ENCODE measurements at places on chromosomes 1 and 21.

DNA sequence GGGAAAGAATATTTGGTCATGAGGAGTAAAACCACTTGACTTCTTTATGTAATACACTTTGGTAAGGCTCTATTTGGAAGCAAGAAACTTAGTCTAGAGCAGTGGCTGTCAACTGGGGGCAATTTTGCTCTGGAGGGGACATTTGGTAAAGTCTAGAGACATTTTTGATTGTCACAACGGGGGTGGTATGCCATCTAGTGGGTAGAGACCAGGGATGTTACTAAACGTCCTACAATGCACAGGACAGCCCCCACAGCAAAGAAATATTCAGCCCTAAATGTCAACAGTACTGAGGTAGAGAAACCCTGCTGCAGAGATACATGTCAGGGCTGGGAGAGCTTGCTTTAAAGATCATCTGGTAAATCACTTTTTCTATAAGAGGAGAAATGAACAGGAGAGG, 13.5 kb downstream of the FUCA1 start:
- DNase-seq = no peak

DNA sequence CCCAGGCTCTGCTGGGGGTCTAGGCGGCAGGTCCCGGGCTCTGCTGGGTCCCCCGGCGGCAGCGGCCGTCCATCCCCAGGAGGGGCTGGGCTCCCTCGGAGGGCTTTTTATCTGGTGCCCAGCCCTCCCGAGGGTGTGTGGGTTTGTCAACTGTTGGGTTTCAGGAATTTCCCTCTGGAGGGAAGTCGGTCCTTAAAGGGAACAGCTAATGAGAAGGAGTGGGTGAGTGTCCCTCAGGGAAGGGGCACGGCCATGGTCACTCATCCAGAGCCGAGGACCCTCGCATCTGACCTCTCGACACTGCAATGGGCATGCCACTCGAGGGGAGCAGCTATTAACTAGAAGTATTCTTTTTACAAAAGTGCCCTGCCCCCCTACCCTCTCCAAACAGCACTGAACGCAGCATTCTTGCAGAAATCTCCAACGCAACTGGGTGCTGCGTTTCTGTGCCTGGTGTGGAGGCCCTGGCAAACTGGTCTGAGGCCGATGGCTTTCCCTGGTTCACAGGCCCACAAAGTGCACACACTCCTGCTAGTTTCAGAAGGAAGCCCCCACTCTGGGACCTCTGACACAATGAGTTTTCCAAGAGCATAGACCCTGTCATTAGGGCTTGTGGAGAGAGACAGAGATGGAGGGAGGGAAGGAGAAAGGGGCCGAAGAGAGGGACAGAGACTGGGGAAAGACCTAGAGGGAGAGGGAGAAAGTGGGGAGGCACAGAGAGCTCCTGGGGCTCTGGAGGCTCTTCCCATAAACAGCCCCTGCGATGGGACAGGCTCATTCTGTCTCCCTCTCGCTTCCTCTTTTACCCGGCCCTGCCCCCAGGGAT, 1.0 kb upstream of the TSPEAR start:
- DNase-seq = no peak

DNA sequence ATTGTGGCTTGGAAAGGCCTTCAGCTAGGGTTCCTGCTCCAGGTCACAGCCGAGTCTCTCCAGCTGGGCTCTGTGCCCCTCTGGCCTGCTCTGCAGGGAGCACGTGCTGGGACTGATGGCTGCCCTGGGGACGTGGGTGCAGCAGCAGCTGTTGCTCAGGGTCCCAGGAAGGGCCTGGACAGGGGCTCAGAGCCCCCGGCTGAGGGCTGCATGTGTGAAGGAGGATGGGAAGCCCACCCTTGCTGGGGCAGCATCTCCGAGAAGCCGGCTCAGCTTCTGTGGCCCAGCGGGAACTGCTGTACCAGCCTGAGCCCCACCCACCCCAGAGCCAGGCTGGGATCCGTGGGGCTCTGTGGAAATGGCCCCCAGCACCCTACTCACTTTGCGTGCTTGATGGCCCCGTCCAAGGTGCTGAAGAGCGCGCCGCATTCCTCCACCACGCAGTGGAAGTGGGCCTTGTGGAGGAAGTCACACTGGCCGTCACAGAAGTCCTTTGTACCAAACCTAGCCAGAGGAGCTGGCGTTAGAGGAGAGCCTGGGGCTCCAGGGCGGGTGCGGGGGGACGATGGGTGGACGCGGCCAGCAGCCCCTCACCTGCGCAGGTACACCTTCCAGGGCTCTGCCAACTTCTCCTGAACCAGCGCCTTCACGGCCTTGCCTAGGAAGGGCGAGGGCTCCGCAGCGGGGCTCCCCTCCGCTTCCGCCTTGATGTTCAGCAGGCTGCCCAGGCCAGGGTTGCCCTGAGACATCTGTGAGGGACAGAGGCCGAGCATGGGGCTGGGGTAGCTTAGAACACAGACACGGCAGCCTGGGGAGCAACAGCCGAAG, 147.5 kb downstream of the CASZ1 start:
- DNase-seq = no peak

DNA sequence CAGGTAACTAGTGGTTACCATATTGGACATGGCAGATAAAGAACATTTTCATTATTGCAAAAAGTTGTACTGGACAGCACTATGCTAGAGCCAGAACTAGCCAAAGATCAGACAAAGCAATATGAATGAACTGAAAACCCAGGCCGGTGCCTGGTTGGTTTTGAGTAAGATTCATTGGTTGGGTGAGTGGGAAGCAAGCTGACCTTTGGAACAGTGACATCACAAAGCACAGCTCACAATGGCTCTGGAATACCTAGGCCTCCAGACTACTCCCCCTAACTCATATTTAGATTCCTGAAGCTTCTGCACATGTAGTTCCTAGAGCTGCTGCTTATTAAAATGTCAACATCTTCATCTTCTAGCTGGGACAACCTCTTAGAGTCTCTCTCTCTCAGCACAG, at the start of gene TMCO2:
Gene TMCO2 (plus strand): TSS at position 283 of the 400 bp plus-strand sequence. CDS start 57 bp downstream, at position 340.
- no peak for DNase-seq

DNA sequence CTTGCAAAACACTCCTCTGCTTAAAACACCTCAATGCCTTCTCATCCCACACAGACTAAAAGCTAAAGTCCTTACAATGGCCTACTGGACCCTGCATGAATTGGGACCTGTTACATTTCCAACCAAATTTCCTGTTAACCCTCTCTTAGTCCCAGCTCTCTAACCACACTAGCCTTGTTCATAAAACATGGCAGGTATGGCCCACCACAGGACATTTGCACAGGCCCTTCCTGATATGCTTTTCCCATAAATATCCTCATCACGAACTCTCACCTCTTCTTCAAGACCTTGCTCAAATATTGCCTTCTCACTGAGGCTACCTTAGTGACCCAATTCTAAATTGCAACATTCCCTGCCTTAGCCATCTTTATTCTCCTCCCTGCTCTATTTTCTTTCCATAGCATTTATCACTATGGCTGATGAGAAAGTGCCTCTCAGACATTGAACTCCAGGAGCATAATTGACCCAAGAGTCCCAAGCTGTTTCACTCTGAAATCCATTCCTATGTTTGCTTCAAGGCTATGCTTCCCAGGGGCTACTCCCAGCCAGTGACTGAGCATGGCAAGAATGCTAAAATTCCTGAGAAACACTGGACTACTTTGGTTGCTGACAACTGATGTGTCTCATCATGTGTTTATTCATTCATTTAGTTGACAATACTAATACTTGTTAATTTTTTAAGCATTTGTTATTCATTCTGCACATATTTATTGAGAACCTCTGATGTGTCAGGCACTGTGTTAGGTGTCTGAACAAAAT, 2.7 kb upstream of the PALMD start:
- DNase-seq = peak; percentile 24

DNA sequence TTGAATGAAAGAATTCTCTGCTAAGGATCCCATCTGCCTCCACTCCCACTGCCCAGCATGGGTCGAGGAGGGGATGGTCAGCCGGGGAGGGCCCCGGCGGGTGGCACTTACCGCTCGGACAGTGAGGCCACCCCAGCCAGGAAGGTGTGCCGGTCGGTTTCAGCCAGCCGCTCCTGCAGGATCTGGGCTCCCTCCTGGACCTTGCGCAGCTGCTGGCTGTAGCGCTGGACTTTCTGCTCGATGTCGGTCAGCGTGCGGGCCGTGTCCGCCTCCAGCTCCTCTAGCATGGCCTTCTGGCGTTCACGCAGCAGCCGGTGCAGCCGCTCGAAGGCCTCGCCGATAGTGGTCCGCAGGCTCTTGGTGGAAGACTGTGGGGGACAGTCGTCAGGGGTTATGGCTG, 22.3 kb downstream of the TRIM62 start:
- no peak for DNase-seq

DNA sequence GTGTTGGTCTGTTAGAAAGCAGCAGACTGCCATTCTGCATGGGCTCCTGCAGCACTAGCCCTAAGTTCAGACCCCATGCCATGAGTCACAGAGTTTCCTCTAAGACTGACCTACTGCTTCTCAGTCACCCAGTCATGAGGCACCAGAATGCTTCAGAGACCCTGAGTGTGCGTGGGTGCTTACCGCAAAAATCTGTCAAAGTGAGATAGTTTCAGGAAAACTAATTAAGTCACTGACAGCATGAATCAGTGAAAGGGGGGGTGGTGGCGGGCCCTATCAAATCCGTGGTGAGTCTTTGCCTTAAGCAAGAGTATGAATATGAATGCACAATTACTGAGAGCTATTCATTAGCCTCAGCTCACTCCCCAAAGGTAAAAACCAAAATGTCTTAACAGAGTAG, 98.1 kb downstream of the KCTD3 start:
- DNase-seq = no peak

DNA sequence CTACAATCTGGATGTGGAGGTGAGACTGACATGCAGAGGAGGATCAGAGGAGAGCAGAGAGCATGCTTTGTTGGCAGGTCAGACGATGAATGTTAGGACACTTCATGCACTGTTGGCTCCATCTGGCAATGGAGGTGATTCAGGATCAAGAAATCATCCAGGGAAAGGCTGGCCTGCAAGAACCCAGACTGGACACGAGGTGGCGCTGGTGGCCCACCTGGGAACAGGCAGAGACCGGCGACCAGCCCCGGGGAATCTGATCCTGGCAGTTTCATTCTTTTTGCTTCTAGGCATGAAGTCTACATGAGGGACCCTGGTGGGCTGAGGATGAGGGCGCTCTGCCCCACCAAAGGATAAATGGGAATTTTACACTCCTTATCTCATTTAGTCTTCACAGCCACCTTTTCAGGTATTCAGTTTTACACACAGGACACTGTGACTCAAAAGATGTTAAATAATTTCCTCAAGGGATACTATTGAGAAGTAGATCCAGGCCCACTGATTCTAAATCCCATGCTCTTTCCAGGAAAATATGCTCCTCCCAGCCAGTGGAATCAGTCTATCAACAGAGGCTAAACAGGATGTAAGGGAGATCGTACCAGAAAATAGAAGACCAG, 26.2 kb upstream of the SCMH1 start:
- peak; percentile 89 for DNase-seq

DNA sequence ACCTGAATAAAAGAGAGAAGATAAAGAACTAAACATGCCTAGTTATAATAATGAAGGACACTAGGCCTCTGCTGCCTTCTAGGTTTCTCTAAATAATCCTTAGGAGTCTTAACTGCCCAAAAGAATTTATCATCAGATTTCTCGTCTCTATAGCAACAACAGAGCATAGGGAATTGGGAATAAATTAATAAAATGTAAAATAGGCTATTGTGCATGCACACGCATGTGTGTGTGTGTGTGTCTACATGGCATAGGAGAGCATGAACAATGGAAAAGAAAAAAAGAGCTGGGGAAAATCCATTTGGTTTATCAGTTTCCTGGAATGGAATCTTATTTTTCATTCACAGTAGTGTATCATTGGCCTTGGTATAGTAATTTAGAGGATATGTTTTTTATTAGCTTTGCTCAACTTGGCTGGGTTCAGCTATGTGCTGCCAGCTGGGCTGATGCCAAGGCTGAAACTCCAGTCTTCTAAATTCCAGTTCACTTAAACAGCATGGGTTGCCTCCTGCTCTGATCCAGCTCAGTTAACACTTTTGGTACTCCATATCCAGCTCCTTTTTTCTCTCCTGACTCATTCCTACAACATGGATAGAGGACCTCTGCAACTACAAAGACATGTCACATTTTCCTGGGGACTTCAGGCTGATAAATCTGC, 80.6 kb upstream of the SLFNL1 start:
- peak; percentile 67 for DNase-seq

- peak; percentile 35 for DNase-seq
These were observed 1.9 kb downstream of the SORT1 start for GRCh38 chr1:109395602-109396512.

- no peak for DNase-seq
These were observed 108.4 kb downstream of the FNBP1L start for GRCh38 chr1:93556291-93556690.

DNA sequence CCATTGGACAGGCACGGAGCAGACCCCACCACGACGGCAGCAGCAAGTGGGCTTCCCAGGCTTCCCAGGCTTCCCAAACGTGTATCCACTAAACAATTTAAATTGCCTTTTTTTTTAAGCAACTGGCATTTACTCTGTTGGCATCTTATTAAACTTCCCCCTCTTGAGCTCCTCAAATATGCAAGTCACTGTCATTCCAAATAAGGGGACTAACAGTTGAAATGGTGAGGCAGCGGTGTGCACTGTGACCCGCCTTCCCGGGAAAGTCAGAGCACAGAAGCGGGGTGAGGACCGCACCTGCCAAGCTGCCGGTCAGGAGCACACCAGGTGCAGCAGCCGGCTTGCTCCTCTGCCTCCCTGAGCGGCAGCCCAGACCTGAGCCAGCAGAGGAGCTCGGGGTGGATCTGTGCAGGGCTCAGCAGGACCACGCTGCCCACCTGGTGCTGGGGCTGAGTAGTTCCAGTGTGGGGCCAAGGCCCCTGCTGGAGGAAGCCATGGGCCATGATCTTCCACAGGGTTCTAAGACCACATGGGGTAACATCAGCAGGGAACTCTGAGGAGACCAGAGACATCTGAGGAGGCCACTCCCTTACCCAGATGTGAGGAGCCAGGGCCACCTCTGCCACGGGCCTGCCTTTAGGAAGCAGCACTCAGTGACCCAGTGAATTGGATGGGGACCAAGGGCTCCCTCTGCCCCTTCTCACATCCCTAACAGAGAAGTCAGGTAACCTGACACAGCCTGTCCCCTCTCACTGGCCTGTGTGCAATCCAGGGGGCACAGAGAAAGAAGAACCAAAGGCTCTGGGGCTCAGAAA, 245.4 kb downstream of the NPHP4 start:
- no peak for DNase-seq

DNA sequence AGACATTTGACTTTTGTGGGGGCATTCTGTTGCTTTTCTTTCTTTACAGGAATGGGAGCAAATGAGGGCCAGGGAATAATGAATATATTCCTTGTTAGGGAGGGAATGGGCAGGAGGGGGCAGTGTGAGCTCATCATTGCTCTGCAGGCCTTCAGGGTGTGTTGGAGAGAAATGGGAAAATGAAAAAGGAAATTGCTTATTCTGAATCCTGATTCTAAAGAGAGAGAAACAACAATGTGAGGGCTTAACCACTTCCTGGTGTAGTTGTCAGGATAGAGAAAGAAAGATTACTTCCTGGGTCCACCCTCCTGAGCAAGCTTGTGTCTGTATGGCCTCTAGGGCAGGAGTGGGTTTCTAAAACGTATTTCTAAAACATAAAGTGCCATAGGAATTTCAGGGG, 28.3 kb downstream of the VANGL2 start:
- peak; percentile 68 for DNase-seq
